Mesothelial cell of epicardium (in vitro differentiated cells): ENCODE measurements at places on chromosomes 12 and 14. TPM values are rescaled to one million over a fixed set of nuclear protein-coding genes. Genes with fewer than 3 reads are reported as not detected.

- H3K27me3 ChIP-seq, result no peaks in the 10 kb centered on the region
- DNase-seq, result no peak
- H3K4me3 ChIP-seq, result no peak overlapping the region
- no peak overlapping the region for H3K27ac ChIP-seq
- peaks cover 23% of the 10 kb centered on the region for H3K36me3 ChIP-seq
- no peaks in the 10 kb centered on the region for H3K4me1 ChIP-seq
Measured at GRCh38 chr14:99510556-99511139, 29.4 kb downstream of the CCNK start.

- peak overlapping the region; percentile 23 for H3K27ac ChIP-seq
- H3K27me3 ChIP-seq, result no peaks in the 10 kb centered on the region
- H3K4me3 ChIP-seq, result no peak overlapping the region
Measured at GRCh38 chr14:61561104-61561503, 134.2 kb upstream of the HIF1A start.

The GCH1 gene
- total RNA-seq, result 3.1 to 3.6 TPM (median 3.5 TPM) in 3 replicates

The DPY19L2 gene
- 18.7 to 19.0 TPM (median 18.9 TPM) in 3 replicates for total RNA-seq
